ENCODE measurements at places on chromosomes 3 and 15.

DNA sequence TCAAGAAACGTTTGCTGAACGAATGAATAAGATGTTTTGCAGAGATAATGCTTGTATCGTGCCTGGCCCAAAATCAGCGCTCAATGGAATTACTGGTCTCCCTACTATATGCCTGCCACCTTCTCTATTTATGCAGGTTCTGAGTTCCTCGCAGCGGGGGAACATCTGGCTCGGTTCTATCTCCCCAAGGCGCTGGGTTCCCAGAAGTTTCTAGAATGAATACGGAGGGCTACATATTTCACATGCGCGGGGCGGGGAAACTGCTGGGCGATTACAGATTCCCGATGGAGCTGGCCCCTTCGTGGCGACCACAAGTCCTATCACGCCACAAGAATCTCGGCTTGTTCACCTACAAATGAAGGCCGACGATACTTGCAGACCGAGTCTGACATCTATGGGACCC lies 411 bp upstream of the EIF2B5 start:
- peaks cover 49% of the 10 kb centered on the region for H3K36me3 ChIP-seq
- H3K27ac ChIP-seq = peak overlapping the region; percentile 98
- peaks cover 14% of the 10 kb centered on the region for H3K4me1 ChIP-seq
- peak; percentile 46 for ATAC-seq
- peak overlapping the region; percentile 99 for H3K4me3 ChIP-seq

DNA sequence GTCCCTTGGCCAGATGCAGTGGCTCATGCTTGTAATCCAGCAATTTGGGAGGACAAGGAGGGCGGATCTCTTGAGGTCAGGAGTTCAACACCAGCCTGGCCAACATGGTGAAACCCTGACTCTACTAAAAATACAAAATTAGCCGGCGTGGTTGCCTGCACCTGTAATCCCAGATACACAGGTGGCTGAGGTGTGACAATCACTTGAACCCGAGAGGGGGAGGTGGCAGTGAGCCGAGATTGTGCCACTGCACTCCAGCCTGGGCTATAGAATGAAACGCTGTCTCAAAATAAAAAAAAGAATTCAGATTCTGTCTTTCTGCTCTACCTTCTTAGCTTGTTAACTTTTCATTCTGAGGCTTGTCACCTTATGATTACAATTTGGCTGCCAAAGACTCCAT lies 22.1 kb downstream of the MYO5A start:
- H3K36me3 ChIP-seq = peaks cover 6% of the 10 kb centered on the region
- H3K4me3 ChIP-seq = no peak overlapping the region
- ATAC-seq = no peak
- H3K27me3 ChIP-seq = no peaks in the 10 kb centered on the region
- H3K27ac ChIP-seq = no peak overlapping the region

DNA sequence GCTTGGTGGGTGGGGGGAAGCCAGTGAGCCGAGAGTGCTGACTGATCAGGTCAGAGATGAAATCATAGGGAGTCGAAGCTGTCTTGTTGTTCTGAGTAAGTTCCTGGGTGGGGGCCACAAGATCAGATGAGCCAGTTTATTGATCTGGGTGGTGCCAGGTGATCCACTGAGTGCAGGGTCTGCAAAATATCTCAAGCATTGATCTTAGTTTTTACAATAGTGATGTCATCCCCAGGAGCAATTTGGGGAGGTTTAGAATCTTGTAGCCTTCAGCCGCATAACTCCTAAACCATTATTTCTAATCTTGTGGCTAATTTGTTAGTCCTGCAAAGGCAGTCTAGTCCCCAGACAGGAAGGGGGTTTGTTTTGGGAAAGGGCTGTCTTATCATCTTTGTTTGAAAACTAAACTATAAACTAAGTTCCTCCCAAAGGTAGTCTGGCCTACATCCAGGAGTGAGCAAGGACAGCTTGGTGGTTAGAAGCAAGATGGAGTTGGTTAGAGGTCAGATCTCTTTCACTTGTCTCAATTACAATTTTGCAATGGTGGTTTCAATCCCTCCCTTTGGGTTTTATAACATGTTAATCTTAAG lies 18.7 kb upstream of the MTMR14 start:
- ATAC-seq = peak; percentile 28
- H3K4me1 ChIP-seq = no peaks in the 10 kb centered on the region

DNA sequence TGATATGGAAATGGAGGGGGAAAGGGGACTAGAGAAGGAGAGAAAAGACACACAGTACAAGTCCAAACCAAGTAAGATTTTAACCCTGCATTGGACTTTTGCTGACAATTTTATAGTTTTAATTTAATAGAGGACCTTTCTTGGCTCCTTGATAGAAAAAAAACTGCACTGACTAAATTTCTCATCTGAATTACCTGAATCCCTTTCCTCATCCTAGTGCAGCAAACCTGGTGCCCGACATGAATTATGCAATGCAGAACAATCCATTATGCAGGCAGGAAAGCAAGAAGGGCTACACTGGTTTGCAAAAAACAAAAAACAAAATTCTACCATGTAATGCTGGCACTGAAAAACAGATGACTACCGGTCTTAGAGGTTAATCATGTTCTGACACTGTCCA lies 15.5 kb downstream of the MAGI1 start:
- no peak for ATAC-seq
- H3K27me3 ChIP-seq = peaks cover 13% of the 10 kb centered on the region
- no peak overlapping the region for H3K27ac ChIP-seq
- no peaks in the 10 kb centered on the region for H3K36me3 ChIP-seq

DNA sequence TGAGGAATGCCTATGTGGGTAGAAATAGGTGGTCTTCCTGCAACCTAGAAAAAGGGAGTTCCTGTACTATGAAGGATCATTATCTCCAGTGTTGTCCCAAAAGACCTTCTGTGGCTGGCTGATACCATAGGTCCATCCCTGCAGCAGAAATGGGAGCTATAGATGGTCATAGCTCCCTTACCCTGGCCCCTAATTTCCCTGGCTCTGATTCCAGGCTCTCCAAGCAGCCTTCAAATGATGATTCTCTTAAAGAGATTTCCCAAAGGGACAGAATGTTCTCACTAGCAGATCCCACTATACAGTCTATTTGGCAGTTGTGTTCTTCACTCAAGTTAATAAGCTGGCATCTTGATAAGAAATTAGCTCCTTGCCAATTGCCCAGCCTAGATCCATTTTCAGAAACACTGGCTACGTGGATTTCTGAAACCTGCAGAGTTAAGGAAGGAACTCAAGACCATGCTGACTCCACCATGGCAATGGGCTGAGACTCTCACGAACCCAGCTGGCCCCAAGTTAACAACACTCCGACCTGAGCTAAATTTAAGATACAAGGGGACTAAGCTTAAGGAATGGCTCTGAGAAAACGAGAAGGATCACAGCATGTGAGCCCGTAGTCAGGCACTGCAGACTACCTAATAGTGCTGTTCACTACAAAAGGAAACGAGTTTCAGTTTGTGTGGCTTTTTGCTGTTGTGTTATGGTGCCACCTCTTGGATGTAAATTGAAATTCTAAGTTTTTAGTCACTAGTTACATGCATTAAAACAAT lies 11.4 kb downstream of the C15orf40 start:
- peak; percentile 84 for ATAC-seq
- H3K27ac ChIP-seq = peak overlapping the region; percentile 66
- H3K36me3 ChIP-seq = peaks cover 5% of the 10 kb centered on the region
- H3K27me3 ChIP-seq = no peaks in the 10 kb centered on the region
- H3K4me1 ChIP-seq = peaks cover 7% of the 10 kb centered on the region
- peak overlapping the region; percentile 65 for H3K4me3 ChIP-seq

DNA sequence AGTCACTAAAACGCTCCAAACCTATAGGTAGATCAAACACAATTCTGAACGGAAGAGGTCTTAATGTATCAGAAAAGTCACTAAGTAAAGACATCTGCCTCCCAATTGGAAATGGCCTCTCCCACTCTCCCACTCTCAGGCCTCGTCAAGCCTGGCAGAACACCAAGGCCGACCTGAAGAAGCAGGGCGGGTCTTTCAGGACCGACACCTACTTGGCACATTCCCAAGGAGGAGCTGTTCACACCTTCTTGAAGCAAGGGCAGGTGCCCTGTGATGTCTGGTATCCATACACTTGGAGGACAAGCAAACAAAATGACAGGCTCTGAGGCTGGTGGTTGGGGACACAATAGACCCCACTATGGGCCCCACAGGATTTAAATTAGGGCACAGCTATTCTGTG lies 30.0 kb downstream of the XXYLT1 start:
- H3K27me3 ChIP-seq = no peaks in the 10 kb centered on the region
- no peak for ATAC-seq
- H3K36me3 ChIP-seq = peaks cover 5% of the 10 kb centered on the region
- no peak overlapping the region for H3K4me3 ChIP-seq
- H3K27ac ChIP-seq = no peak overlapping the region

DNA sequence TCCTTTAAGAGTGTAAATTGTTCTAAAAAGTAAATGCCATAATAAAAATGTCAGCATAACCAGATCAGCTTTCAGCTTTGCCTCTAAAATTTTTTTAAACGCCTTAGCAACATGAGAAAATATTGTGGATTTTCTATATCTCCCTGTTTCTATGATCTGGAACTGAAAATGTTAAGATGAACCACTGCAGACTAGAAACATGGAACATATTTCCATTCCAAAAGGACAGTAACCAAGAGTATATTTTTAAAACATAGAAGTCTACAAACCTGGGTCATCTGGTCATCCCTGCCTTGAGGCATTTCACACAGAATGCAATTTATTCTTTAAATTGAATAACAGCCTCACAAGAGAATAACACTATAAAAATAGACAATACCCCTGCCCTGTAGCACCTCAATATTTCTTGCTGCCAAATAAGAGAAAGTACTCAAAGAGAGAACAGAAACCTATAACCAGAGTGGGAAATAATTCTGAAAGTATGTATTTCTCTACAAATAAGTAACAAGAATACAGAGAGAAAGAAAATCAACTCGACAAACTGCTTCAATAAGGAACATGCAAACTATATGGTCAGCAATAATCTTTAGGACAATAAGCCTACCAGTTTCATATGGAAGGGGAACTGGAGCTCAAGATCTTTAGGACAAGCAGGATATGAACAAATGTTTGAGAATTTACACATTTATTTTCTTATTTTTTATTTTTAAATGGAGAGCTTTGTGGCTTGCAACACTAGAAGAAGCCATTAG lies 949.0 kb downstream of the EPHA3 start:
- H3K27me3 ChIP-seq = no peaks in the 10 kb centered on the region
- no peak overlapping the region for H3K27ac ChIP-seq
- H3K36me3 ChIP-seq = no peaks in the 10 kb centered on the region
- no peaks in the 10 kb centered on the region for H3K4me1 ChIP-seq
- no peak overlapping the region for H3K4me3 ChIP-seq
- no peak for ATAC-seq
